ENCODE measurements at places on chromosomes 6 and 20. TPM values are rescaled to one million over a fixed set of nuclear protein-coding genes. Genes with fewer than 3 reads are reported as not detected.

GRCh38 chr6:16163535-16164300 is 34.8 kb downstream of the MYLIP start:
- DNase-seq = no peak

DNA sequence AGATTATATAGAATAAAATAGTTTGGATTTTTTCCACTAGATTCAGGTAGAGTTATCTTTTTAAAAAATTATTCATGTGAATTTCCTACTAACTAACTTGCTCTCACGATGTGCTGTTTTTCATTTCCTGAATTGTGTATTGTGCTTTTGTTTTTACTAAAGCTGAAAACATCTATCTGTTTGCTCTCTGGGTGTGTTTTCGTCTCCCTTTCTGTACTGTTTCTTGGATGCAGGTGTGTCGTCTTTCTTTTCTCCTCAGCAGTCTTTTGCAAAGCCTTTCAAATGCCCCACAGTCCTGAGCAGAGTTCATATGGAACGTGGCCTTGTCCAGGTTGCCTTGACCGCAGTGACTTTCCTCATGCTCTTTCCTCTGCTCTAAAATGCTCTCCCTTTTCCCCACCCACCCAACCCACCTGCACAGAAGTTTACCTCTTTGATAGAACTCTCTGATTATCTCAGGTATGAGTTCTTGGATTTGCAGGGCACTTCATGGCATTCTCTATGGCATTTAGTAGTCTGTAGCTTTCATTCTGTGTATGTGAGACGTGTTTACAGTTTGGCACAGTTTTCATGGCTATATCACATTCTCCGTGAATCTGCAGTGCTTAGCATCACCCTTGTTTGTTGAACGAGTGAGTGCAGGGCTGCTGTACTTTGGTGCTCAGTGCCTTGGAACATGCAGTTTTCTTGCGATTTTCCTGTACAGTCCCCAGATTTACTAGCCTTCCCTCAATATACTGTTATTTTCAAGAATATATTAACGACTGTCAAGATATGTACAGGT is 77.1 kb downstream of the FARS2 start:
- no peak for DNase-seq

- DNase-seq = no peak
These were observed 7.1 kb upstream of the ARMC12 start for GRCh38 chr6:35729722-35730121.

DNA sequence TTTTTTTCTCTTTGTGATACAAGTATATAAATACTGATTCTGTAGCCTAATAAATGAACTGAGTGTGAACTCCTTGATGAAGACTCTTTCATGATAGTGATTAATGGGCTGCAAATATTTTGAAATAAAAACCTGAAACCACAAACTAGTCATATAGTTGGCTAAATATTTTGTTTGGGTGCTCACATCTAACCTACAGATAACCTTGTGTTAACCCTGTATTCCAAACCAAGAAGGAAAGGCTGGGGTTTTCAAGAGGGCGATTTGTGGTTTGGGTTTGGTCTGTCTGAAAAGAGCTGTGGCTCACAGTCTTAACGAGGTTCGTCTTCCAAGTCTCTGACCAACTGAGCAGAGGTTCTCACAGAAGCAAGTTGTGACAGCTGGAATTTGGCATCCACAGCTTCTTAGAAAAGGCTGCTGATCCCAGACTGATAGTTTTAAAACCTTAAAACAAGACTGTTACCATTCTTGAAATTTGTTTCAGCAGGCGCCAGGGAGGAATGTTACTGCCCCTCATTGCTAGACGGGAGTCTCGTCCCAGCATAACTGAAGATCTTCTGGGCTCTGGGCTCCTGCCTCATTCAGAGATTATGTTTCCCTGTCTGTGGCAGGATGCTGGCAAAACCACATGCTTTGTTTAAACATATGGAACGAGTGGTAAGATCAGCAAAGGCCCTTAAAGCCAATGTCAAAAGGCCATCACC is 736.4 kb upstream of the MARCKS start:
- peak; percentile 100 for DNase-seq

DNA sequence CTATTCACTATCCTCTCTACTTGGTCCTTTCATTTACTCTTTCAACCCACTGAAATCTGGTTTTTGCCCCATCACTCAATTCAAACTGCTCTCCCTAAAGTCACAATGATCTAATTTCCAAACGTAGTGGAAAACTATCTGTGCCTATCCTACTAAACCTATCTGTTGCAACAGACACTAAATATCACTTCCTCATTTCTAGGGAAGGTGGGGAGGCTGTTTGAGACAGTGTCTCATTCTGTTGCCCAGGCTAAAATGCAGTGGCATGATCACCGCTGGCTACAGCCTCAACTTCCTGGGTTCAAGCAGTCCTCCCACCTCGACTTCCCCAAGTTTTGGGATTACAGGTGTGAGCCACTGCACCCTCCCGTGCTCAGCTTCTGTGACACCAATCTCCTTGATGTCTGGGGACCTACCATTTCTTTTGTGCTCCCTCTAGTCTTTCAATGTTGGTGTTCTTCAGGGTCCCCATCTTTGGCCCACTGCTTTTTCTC is 8.8 kb downstream of the RANBP9 start:
- no peak for DNase-seq

DNA sequence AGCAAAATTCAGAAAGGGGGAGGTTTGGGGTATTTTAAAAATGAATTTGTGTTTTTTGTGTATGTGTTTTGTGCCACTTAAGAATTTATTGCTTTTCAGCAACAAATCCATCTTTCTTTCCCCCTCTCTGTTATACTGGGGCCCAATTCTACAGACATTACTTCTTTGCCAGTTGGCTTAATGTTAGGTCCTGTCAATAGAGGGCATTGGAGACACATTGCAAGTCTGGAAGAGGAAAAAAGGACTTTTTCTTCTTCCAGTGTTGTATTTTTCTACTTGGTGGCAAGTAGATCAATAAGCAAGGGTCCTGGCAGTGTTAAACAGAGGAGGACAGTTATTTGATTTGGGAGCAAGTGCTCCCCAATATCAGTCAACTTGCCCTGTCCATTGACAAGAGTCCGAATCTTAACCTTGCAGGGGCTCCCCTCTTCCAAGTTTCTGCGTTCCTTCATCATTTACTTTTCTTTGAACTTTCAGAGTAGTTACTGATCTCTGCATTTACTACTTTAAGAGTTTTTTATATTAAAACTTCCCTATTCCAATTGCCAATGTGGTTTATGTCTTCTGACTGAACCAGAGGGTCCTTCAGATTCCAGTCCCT is 23.4 kb downstream of the SCML4 start:
- DNase-seq = no peak

DNA sequence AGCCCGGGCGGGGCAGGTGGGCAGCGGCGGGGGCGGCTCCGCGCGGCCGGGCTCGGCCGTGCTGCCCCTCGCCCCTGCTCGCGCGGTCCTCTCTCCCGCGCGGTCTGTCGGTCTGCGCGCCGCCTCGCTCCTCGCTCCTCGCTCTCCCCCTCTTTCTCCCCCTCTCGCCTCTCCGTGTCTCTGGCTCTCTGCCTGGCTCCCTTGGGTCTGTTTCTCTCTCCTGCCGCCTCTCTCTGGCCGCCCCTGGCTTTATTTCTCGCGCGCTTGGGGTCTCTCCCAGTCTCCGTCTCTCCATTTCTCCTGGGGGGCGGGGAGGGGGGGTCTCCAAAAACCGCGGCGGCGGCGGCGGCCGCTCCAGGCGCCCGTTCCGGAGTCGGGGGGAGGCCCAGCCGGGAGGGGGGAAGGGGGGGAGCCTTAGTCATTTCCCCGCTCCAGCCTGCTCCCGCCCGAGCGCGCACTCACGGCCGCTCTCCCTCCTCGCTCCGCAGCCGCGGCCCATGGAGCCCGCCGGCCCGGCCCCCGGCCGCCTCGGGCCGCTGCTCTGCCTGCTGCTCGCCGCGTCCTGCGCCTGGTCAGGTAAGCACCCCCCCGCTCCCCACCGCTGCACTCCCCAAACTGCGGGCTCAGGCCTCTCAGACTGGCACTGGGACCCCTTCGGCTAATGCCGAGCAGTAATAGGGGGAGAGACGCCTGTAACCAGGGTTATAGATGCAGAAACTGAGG is at the start of gene SIRPA:
SIRPA (plus strand) TSS at position 457 of the 723 bp plus-strand sequence; CDS start at position 498, 41 bp downstream.
- peak; percentile 55 for DNase-seq

DNA sequence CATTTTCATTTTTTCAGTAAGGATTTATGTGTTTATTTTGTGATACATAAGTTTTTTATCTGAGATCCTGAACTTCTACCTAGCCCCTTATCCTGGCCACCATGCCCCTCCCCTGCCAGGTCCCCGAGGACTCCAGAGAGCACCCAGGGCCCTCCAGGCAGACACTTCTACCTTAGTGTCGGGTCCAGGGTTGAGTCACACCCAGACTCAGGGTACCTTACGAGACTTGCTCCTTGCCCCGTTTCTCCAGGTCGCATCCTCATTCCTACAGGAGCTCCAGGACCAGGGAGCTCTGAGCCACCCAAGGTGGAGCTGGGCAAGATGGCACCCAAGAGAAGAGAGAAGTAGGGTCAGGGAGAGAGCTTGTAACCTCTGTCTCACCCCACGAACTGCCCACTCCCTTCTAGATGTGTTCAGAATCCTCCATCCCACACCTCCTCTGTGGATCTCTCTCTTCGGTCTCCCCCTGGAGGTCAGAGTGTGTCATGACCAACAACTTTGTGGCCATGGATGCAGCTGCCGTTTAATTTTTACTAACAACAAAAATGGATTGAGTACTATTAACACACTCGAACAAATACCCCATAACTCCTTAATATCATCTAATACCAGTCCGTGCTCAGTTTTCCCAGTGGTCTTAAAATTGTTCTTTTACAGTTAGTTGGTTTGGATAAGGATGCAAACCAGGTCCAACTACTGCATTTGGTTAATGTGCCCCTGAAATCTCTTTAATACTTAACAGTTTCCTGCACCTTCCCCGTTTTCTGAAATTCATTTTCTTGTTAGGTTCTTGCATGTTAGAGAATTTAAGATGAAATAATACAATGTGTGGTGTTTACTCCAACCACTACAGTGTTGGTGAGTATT is 130.6 kb upstream of the INSM1 start:
- no peak for DNase-seq

Gene CPNE5
- 0.29 TPM for total RNA-seq

Gene SLC24A3
- total RNA-seq = 0.79 TPM

All from astrocyte (in vitro differentiated cells and primary cell).